D721Med (cell line): ENCODE measurements at places on chromosomes 1 and 21.

DNA sequence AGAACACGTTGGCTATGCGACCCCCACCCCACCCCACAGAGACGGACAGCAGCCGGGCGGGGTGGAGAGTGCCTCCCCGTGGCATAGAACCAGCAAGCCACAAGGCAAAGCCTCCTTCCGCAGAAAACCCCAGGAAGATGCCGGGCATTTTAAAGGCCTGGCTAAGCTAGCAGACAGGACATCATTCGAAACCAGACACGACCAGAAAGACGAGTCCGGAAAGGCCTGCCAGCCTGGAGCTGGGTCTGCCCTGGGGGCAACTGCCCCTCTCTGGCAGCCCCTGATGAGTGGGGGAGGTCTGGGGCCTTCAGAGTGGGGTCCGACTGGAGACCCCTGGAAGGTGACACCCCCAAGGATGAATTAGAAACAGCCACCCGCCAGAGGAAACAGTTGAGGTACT is 8.5 kb downstream of the FTCD start:
- DNase-seq: no peak

DNA sequence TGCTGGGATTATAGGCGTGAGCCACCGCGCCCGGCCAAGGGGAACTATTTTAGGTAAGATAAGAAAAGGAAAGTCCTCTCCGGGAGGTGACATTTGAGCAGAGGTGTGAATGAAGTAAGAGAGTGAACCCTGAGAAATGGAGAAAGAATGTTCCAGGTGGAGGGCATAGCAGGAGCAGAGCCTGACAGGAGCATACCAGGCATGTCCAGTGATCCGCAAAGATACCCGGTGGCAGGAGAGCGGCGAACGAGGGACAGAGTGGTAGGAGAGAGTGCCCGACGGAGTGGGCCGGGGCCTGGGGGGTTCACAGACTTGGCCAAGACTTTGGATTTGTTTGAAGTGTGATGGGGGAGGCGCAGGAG is 7.9 kb upstream of the RPS6KA1 start:
- DNase-seq: no peak

- no peak for DNase-seq
These were observed 158.3 kb upstream of the CACNA1E start for GRCh38 chr1:181324797-181325616.

- DNase-seq: no peak
These were observed 28.2 kb downstream of the UBE2G2 start for GRCh38 chr21:44773291-44773932.

DNA sequence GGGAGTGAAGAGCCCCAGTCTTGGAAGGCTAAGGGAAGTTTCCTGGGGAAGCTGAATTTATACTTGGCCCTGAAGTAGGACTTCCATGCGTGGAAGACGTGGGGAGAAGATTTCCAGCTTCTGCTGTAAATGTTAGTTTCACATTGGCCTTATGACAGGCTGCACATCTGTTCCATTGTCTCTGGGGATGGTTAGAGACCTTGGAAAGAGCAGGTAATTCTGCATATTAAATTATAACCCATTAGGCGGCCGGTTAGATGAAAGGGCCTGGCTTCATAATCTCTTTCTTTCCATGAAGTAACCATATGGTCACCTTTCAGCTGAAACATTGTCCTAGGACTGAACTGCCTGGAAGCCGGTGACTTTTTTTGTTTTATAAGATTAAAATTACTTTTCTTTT is 37.5 kb downstream of the DPT start:
- no peak for DNase-seq

DNA sequence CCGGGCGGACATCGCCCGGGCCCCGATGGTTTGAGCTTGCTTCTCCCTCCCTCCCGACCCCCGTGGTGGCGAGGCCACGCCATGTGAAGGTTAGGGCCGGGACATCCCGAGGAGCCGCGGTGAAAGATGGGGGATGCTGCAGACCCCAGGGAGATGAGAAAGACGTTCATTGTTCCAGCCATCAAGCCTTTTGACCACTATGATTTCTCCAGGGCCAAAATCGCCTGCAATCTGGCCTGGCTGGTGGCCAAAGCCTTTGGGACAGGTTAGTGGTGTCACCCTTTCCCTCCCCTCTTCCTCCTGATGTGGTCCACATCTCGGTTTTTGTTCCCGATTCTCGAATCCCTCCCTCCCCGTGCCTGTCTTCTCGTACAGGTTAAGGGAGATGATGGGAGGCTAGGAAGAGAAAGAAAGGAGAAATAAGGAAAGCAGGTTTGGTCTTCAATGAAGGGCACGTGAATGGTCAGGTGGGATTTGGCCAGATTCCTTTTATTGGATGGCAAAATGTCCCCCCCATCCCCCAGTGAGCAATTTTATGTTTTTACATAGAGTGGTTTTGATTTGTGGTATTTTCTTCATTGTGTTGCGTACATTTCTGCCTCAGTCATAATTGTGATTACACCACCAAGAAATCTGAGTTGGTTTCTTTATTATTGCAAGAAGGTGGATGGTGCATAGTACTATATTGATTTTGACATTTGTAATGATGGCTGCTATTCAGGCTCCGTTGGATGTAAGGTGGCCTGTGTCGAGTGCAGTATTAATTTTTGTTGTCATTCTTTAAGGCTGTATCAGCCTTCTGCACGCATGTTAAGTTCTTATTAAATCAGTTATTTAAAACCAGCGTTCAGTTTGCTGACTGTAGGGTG is 1.2 kb downstream of the CAMSAP2 start:
- DNase-seq: no peak

- DNase-seq: no peak
These were observed 137.9 kb downstream of the ZSCAN20 start for GRCh38 chr1:33610391-33610790.

DNA sequence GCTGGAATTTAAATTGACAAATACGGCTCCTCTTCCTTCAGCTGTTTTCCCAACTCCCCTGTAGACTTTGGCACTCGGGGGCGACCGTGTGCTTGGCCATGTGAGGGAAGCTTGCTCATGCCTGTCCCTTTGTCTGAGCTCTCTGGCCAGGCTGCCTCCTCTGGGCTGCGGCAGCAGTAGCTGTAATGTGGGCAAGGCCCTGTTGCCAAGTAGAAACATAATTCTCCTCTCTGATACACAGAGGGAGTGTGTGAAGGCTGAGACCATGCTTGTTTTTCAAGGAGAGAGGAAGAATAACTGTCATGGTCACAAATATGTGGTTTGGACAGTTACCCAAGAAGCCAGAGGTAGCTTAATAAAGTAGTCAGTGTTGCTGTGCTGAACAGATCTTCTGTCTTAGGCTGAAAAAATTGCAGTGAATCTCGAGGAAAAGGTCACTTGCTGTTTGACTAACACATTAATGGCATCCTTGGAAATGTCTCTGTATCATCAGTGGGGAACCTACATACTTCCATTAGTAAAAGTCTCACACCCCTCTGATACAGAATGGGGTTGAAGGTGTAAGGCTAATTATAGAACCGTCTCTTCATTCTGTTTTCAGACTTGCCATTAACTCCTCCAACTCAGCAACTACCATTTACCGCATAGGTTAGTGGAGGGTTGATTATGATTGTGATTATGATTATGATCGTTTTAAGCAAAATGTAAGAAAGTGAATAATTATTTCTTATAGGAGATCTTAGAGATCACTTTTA is 94.6 kb downstream of the TGFB2 start:
- no peak for DNase-seq

DNA sequence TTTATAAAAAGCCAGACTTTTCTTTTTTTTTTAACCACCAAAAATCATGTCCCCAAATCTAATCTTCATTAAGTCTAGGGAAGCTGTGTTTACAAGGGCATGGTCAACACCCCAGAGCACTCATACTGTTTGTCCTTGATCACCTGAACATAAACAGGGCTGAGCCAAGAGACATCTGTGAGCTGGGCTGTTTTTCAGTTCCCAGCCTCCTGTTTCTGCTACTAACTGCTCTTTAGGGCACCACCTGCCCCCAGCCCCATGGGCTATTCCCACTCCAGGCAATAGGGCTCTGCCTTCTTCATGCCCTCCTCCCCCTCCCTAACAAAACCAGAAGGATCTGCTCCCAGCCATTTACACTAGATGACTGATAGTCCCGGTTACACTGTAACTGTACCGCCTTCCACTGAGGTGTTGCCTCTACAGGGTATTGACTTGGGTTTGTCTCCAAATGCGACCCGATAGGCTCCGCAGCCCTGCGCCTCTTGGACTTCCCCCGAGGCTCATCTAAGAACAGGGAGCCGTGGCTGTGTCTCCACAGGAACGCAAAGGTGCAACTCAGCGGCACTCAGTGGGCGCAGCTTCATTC is 11.7 kb upstream of the SLC26A9 start:
- DNase-seq: no peak

GRCh38 chr1:173002891-173003838 is 47.6 kb downstream of the TNFSF18 start:
- no peak for DNase-seq

- no peak for DNase-seq
These were observed 13.0 kb downstream of the RCC1 start for GRCh38 chr1:28518745-28519341.

GRCh38 chr1:114340892-114341291 is 170.1 kb downstream of the TRIM33 start:
- no peak for DNase-seq

DNA sequence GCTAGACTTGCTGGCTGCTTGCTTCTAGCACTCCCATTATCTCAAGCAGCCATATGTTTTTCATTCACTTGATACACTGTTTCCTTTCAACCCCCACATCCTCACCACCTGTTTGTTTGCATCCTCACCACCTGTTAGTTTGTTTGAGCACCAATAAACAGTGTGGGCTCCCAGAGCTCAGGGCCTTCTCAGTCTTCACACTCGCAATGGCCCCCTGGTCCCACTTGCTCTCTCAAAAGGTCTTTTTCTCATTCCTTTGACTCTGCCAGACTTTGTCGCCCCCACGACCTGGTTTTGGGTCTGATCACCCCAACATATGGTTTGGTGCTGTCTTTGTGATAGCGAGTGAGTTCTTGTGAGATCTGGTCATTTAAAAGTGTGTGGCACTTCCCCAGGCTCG is 6.2 kb upstream of the PADI4 start:
- no peak for DNase-seq

- no peak for DNase-seq
These were observed 27.7 kb downstream of the ERO1B start for GRCh38 chr1:236253918-236254637.

- peak; percentile 37 for DNase-seq
These were observed 8.0 kb upstream of the COL6A1 start for GRCh38 chr21:45973475-45974072.

- no peak for DNase-seq
These were observed 265.1 kb downstream of the PTPRU start for GRCh38 chr1:29501227-29501976.

GRCh38 chr1:157580828-157581210 is 17.1 kb downstream of the FCRL4 start:
- no peak for DNase-seq

DNA sequence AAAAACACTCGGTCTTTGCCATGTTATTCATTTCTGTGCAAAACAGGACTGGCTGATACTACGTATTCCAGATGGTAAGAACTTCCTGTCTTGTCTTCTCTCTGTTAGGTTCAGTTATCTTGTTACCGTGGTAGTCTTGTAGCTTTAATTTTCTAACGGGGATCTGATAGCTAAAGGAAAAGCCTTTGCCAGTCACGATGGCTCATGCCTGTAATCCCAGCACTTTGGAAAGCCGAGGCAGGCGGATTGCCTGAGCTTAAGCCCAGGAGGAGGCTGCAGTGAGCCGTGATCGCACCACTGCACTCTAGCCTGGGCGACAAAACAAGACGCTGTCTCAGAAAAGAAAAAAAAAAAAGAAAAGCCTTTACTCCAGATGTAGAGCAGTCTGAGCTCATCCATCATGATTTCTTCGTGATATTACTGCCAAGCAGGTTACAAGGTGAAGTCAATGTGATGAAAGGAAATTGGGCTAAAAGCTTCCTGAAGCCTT is 11.1 kb upstream of the MSTO1 start:
- DNase-seq: peak; percentile 31
